ENCODE measurements at places on chromosomes 2 and 18.

DNA sequence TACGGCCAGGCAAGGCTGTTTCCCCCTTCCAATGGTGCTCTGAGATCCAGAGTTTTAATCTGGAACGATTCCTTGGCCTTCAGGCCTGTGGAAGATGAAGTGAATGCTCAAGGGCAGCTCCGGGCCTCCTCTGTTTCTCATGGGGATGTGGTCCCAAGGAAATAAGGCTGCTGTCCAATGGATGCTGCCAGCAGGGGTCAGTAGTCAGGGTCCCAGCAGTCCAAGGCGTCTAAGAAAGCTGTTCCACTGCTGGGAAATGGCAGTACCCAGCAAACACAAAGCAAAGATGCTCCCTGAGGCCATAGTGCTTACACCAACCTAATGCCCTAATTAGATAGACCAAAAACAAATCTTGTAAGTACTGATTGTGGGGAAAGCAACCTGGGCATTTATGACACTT, 12.5 kb downstream of the NMS start:
- no peak for DNase-seq

DNA sequence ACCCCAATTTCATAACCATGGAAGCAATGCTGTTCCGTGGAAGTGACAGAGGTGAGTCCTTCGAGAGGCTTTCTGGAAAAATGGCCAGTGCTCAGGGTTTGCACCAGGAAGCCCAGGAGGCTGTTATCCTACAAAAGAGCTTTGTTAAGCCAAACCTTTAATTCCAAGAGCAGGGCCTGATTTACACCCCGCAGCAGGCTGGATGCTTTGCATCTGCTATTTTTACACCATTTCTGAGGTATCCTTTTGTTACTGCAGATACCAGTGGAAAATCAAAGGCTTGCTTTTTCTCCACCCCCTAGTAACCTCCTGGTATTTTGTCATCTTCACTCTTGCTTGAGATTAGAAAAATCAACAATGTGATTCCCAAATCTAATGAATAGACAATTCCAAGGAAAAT, 380.6 kb downstream of the SOX11 start:
- DNase-seq: no peak

DNA sequence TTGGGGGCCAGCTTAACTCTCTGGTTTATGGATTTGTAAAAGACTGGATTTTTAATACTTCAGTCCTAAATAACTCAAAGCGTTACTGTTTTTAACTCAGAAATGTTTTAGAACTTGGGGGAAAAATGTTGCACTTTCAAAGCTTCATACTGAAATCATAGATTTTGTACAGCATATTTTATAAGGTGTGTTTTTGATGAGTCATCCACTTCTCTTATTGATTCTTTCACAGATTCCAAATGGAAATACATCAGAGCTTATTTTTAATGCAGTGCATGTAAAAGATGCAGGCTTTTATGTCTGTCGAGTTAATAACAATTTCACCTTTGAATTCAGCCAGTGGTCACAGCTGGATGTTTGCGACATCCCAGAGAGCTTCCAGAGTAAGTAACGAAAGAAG, 28.9 kb downstream of the MALT1 start:
- DNase-seq: no peak

GRCh38 chr2:227455200-227455599, 16.8 kb upstream of the AGFG1 start:
- DNase-seq: no peak

DNA sequence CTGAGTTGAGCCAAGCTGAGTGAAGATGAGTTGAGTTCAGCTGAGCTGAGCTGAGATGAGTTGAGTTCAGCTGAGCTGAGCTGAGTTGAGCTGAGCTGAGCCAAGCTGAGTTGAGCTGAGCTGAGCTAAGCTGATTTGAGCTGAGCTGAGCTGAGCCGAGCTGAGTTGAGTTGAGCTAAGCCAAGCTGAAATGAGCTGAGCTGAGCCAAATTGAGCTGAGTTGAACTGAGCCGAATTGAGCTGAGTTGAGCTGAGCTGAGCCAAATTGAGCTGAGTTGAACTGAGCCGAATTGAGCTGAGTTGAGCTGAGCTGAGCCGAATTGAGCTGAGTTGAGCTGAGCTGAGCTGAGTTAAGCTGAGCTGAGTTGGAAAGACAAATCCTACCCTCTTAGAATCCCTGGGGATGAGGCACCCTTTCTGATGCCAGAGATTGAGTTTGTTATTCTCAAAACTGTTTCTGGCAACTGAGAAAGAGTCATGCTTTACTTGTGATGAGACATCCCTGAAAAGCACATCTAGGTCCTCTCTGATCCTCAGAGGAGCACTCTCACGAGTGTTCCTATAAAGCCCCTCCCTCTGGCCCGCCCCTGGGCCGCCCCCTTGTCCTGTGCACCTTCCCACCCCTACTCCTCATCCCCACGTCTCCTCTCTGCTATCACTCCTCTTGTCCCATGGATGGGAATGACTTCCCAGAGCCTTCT, 116.5 kb downstream of the MCFD2 start:
- no peak for DNase-seq

DNA sequence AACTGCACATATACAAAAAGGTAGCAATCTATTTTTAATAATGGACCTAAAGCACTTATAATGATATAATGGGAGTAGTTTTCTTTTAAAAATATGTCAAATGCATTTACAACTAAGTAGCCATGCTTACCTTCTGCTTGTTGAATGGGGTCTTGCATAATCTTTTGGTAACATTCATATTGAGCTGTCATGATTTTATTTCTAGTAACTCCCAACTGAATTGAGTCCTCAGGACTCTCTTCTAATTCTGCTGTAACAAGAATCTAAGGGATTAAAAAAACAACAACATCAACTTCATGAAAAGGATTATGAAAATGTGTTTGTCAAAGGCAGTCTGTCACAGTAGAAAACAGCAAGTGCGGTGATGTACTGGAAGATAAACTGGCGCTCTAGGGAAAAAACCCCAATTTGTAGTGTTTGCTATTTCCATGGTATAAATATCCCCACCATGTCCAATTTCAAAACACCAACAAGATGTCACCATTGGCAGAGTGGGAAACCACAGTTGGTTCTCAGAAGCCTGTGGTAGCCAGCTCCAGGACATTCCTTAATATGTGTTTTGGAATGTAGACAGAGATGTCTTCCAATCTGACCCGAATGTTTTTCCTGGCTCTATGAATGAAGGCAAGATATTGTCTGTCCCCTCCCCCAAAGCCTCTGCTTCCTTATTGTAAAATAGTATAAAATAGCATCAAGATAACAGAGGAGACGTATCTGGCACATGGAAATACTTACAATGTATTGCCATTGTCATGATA, 64.8 kb downstream of the CALCRL start:
- DNase-seq: no peak

GRCh38 chr2:227607941-227608340, 6.7 kb downstream of the SCYGR3 start:
- DNase-seq: no peak

DNA sequence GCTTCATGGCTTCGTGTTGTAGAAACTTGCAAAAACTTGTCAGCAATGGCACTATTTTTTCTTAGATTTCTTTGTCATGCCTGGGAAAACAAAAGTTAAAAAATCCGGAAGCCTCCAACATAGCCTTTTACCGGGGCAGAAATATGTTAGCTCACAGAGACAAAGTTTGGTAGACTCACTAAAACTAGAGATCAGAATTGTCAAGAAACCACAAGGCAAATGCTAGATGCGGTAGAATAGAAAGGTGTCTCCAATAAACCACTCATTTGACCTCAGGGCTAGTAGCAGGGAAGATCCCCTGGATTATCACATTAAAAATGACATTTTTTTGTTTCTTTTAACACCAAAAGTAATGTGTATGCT, 405 bp downstream of the CASP10 start:
- DNase-seq: no peak

DNA sequence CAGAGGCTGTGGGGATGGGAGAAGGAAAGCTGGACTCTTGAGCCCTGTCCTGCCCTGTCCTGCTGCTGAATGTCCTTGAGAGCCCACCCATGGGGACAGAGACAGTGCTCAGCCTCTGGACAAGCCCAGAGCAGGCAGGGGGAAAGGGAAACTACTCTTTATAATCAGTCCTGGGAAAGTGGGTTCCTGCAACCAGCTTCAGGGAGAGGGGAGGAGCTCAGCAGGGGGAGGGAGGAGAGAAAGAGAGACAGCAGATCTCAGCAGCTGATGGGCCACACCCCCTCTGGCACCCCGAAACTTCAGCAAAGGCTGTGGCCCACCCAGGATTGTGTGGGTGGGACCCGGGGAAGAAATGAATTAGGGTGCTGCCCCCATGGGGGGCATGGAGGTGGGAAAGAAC, 11.6 kb downstream of the ECEL1 start:
- DNase-seq: no peak
